ENCODE measurements at places on chromosomes 6 and 20. TPM values are rescaled to one million over a fixed set of nuclear protein-coding genes. Genes with fewer than 3 reads are reported as not detected.

- H3K4me3 ChIP-seq, result no peak overlapping the region
- DNase-seq, result no peak
- H3K36me3 ChIP-seq, result no peaks in the 10 kb centered on the region
- H3K27me3 ChIP-seq, result no peaks in the 10 kb centered on the region
These were observed 413.7 kb downstream of the QKI start for GRCh38 chr6:163828038-163828795.

- no peaks in the 10 kb centered on the region for H3K4me1 ChIP-seq
- no peaks in the 10 kb centered on the region for H3K27me3 ChIP-seq
- peak; percentile 61 for DNase-seq
- H3K27ac ChIP-seq, result peak overlapping the region; percentile 68
- no peak overlapping the region for H3K4me3 ChIP-seq
These were observed 82.4 kb downstream of the MAP3K4 start for GRCh38 chr6:161073930-161074329.

DNA sequence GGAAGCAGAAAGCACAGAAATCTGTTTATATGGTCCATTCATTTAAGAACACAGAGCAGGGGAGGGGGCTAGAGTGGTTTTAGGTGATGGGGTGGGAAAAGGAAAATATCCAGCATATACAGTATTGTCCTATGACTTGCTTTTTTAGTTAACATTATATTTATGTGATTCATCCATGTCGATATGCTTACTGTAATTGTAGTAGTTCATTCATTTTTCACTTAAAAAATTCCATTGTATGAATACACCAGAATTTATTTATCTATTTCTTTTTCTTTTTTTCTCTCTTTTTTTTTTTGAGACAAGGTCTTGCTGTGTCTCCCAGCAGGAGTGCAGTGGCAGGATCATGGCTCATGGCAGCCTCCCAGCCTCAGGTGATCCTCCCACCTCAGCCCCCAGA is 9.6 kb upstream of the PRIM2 start:
- no peaks in the 10 kb centered on the region for H3K4me1 ChIP-seq
- peak overlapping the region; percentile 4 for H3K27ac ChIP-seq
- no peaks in the 10 kb centered on the region for H3K36me3 ChIP-seq

GRCh38 chr6:26044140-26045064 is 42.8 kb upstream of the HFE start:
- H3K4me1 ChIP-seq, result no peaks in the 10 kb centered on the region
- no peaks in the 10 kb centered on the region for H3K27me3 ChIP-seq
- H3K36me3 ChIP-seq, result no peaks in the 10 kb centered on the region

GRCh38 chr20:1187605-1188171 is 2.9 kb upstream of the TMEM74B start:
- DNase-seq, result no peak
- H3K4me3 ChIP-seq, result no peak overlapping the region
- H3K4me1 ChIP-seq, result peaks cover 11% of the 10 kb centered on the region
- no peak overlapping the region for H3K27ac ChIP-seq

GRCh38 chr6:166952567-166953486 is 3.5 kb downstream of the RNASET2 start:
- H3K4me1 ChIP-seq, result peaks cover 6% of the 10 kb centered on the region
- H3K36me3 ChIP-seq, result no peaks in the 10 kb centered on the region
- DNase-seq, result no peak
- H3K27me3 ChIP-seq, result no peaks in the 10 kb centered on the region

C20orf204 gene
- 1.9 TPM for total RNA-seq
